Fibroblast of lung (primary cell): ENCODE measurements at places on chromosomes 7 and 10. TPM values are rescaled to one million over a fixed set of nuclear protein-coding genes. Genes with fewer than 3 reads are reported as not detected.

The DNAJC12 gene
- 1.1 and 2.3 TPM in 2 replicates for polyA plus RNA-seq

The SLC16A12 gene
- 0.26 and 0.46 TPM in 2 replicates for polyA plus RNA-seq

DNA sequence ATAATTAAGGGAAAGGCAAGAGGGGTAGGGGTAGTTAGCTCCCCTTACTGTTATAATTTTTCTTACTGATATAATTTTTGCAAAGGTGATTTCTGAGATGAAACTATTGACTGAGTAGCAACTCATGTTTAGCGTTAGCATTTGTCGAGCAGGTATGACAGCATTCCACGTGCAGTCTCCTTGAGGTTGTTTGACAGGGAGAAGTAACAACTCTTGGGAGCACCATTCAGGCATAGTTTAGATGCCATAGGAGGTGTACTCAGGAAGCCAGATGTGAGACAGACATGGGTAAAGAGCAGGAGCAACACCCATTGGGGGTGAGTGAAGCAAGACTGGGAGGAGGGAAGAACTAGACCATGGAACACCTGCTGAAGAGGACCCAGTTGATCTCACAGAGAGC lies 96.6 kb upstream of the KLF6 start:
- no peak overlapping the region for H3K27ac ChIP-seq
- no peaks in the 10 kb centered on the region for H3K36me3 ChIP-seq
- no peak overlapping the region for H3K4me3 ChIP-seq
- H3K27me3 ChIP-seq: no peaks in the 10 kb centered on the region

DNA sequence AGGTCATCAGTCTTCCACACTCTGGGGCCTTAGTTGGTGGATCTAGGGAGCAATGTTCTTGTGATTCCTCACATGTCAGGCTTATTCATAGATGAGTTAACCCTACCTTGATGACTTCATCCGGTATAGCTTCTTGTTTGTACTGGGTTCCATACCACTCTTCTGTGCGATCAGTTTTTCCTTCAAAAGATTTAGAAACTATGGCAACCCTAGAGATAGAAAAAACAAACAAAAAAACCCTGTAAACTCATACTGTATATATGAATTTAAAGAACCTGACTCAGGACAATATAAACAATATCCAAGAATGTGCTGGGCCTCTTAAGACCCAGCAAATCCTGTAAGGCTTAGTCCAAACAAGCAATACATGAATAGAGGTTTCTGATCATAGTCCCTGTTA lies 83.5 kb downstream of the IDE start:
- no peak overlapping the region for H3K27ac ChIP-seq
- no peak overlapping the region for H3K4me3 ChIP-seq
- peaks cover 4% of the 10 kb centered on the region for H3K36me3 ChIP-seq
- DNase-seq: no peak
- H3K27me3 ChIP-seq: no peaks in the 10 kb centered on the region
- H3K4me1 ChIP-seq: no peaks in the 10 kb centered on the region

DNA sequence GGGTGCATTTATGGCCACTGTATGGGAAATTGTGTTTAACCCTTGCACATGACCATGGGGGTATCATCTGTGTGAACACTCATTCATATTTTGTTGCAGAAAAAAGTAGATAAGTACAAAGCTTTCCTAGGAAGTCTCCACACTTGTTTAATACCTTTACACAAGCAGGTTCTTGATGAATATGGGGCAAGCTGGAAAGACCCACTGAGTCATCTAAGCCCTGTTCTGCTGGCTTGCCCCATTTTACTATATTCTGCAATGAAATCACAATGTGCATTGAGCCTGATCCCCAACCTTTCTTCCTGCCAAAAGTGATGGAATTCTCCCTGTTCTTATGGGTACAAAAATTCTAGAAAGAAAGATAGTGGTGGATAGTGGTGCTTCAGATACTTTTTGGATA lies 99.8 kb downstream of the CCDC71L start:
- DNase-seq: no peak
- no peaks in the 10 kb centered on the region for H3K27me3 ChIP-seq
- H3K27ac ChIP-seq: no peak overlapping the region
- no peaks in the 10 kb centered on the region for H3K36me3 ChIP-seq
- no peaks in the 10 kb centered on the region for H3K4me1 ChIP-seq

DNA sequence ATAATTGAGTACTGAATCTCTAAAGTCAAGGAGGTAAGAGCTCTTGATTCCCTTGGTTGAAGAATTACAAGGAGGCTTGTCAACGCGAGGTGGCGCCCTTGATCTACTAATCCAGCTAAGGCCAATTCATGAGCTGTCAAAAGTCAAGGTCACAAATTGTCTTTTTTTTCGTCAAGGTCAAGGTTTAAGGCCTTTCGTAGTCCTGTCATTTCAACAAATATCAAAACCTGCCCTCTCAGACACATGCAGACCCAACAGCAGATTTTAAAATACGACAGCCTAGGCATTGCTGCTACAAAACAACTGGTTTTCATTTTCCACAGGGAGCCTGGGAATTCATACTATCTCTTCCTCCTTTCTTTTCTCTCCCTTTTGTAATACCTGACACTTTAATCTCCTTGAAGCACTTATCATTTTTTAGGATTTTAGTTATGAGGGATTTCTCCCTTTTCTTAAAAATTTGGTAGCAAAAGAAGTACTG lies 3.6 kb downstream of the HOXA13 start:
- no peaks in the 10 kb centered on the region for H3K4me1 ChIP-seq
- H3K27me3 ChIP-seq: peaks cover 71% of the 10 kb centered on the region
- no peaks in the 10 kb centered on the region for H3K36me3 ChIP-seq
- no peak overlapping the region for H3K27ac ChIP-seq
- DNase-seq: peak; percentile 52
